ENCODE measurements at places on chromosomes 6 and 20.
A peak's percentile ranks its signal among the peaks of the same experiment; 100 is the strongest.

GRCh38 chr6:90005048-90005827 is 111.0 kb downstream of the GJA10 start:
- DNase-seq = no peak

GRCh38 chr6:42971746-42972327 is 7.1 kb downstream of the PEX6 start:
- DNase-seq = no peak

GRCh38 chr6:119158057-119158848 is 79.8 kb upstream of the FAM184A start:
- no peak for DNase-seq

DNA sequence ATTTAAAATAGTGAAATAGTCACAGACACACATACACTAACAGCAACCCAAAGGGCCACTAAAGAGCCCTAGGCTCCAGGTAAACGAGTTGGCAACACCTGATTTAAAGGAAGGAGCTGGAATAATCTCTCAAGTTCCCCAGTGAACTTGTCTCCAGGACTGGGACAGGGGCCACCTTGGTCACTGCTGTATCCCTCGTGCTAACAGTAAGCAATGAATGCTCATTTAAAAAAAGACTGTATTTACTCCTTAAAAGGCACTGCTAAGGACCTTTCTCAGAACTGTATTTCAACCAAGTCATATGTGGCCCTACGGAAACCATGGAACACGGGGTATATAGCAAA is 1.3 kb downstream of the DIDO1 start:
- no peak for DNase-seq

- DNase-seq = no peak
These were observed 776.3 kb downstream of the EYS start for GRCh38 chr6:64930681-64931080.

GRCh38 chr6:161091972-161092701 is 100.6 kb downstream of the MAP3K4 start:
- DNase-seq = no peak

DNA sequence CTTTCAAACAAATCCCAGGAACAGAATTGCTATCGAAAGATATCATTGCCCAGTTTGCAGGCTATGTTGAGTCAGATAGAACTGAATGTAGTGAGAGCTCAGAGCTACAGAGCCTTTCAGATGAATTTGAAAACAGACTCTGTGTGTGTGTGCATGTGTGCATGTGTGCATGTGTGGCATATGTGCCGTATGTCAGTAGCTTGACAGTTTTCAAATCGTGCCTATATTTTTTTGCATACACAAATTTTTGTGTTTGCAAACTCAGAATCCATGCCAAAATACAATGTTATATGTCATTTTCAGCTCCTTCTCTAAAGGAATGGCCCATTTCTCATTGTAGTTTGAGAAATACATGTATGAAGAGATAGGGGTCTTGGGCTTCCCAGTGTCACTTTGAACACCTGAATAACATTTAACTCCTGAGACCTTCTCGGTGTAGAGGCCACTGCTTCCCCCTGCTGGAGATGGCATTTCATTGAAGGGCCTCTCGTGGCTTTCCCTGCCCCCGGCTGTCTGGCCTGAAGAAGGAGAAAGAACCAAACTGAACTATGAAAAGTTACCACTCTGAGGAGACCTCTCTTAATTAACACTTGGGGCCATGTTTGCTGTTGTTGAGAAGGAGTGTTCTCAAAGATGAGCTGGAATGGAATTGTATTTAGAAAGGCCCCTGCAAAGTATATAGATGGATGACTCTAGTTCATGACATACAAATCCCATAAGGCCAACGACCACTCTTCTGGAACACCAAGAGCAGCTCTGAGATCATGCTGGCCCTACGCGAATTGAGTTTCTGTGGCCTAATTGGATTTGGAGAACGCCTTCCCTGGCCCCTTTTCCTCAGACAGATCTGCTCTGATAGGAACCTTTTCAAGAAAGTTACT is 58.7 kb downstream of the VAPB start:
- DNase-seq = peak; percentile 27

- DNase-seq = peak; percentile 69
These were observed 18.4 kb upstream of the MMP24 start for GRCh38 chr20:35207950-35208611.

- no peak for DNase-seq
These were observed 79.2 kb upstream of the RIPOR2 start for GRCh38 chr6:25014791-25015560.

GRCh38 chr6:43311666-43312065 is 3.0 kb upstream of the CRIP3 start:
- DNase-seq = no peak

DNA sequence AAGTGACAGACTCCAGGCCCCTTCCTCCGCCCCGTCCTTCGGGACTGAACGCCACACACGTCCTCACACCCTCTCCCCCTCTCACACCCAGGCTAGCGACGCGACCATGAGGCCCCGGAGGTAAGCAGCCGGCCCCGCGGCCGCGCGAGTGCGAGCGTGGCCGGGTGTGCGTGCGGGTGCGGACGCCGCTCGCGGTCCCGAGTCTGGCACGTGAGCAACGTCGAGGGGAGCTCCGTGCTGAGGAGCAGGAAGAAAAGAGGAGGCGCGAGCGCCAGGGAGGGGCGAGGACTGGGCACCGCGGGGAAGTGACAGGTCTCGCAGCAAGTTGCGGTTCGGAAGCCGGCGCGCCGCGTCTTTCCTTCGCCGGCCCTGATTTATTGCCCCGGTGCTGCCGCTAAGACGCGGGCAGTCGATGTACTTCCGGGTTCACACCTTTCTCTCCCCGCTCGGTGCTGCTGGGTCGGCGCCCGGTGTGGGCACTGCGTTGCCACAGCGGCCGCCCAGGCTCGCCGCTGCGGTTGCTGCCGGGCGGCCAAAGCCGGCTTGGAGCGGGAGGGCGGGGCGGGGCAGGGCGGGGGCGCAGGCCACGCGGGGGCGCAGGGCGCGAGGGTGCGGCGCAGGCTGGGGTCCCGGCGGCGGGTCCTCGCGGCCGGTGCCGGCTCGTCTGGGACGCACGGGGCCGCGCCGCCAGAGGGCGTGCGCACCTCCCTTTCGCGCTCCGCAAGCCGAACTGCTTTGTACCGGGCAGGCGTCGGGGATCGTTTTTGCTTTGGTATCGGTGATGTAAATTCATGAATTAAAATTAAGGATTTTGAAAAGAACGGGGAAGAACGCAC is 15.8 kb upstream of the LIN28B start:
- peak; percentile 77 for DNase-seq

DNA sequence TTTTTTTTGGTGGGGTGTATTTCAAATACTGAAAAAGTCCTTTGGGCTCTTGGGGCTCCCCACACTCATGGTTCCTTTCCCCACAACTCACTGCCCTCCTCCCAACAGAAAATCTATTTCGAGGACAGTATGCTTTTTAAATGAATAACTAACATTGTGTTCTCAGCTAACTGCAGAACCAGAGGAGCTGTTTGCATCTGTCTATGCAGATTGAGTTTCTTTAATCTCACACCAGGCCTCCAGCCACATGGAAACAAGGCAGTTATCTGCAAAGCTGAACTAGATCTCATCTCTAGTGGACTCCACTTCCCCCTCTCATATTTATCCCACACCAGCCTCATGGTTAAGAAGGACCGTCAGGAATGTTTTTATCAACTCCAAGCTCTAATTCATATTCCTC is 955.1 kb downstream of the KIF16B start:
- DNase-seq = no peak

DNA sequence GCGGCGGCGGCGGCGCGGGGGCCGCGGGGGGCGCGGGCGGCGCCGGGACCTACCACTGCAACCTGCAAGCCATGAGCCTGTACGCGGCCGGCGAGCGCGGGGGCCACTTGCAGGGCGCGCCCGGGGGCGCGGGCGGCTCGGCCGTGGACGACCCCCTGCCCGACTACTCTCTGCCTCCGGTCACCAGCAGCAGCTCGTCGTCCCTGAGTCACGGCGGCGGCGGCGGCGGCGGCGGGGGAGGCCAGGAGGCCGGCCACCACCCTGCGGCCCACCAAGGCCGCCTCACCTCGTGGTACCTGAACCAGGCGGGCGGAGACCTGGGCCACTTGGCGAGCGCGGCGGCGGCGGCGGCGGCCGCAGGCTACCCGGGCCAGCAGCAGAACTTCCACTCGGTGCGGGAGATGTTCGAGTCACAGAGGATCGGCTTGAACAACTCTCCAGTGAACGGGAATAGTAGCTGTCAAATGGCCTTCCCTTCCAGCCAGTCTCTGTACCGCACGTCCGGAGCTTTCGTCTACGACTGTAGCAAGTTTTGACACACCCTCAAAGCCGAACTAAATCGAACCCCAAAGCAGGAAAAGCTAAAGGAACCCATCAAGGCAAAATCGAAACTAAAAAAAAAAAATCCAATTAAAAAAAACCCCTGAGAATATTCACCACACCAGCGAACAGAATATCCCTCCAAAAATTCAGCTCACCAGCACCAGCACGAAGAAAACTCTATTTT is 2.0 kb downstream of the FOXC1 start:
- DNase-seq = no peak

GRCh38 chr6:46898006-46898405 is 23.7 kb downstream of the ADGRF5 start:
- no peak for DNase-seq

DNA sequence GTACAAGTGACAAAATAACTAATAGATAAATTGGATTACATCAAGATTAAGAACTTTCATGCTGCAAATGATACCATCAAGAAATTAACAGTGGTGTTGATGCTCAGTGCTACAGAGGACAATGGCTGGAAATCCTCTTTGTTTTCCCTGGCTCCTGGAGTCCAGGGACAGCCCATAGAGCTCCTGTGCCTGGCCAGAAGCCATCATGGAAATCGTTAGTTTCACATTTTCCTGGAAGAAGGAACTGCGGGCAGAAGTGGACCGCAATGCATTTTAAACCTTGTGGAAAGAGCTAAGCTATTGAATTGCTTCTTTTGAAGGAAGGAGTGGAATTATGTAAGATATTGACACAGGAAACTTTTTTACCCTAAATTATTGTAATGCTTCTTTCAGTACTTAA is 276.0 kb downstream of the GJA1 start:
- DNase-seq = no peak

DNA sequence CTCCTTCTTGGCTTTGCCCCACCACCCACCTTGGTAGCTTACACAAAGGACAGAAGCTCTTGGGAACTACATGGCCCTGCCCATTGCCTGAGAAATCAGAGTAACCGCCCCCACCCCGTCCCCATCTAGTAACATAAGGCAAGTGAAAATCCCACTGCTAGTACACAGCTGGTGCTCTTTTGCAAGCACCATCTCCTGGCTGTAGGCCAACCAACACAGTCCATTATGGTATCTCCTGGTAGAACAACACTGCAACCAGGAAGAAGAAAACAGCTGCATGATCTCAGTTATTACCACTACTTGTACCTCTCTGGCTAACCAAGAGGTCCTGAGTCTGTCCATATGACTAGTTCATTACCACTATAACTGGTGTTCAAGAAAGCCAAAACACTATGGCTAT is 841.1 kb upstream of the MANEA start:
- DNase-seq = no peak

DNA sequence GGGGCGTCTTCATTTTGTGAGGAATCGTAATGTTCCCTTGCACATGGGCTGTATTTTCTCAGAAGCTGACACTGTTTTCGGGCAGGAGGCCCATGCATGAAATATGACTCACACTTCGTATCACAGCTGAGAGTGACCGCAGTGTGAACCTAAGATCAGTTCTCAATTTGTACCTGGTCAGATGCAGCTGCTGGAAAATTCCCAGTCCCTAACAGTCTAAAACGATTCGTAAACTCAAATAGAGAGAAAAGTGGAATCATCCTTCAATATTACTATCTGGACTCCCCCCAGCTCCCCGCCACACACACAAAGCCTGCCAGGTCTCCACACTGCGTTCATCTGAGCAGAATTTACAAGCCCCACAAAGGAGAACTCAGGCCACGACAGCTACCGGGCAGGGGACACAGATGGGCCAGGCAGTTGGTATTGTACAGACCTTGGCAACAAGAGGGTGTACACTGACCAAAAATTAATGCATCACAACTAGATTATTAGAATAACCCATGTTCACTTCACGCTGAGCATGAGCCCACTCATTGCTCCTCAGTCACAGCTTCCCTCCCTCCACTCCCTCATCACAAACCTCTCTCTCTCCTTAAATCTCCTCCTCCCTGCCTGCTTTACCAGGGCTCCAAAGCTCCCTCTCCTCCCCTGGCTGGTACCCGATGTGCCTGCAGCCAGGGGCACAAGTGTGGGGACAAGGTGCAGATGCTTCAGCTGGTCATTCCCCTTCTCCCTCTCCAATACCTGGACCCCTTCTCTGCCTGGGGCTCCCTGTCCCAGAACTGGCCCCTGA is 488.4 kb downstream of the PREX1 start:
- DNase-seq = no peak

- no peak for DNase-seq
These were observed 9.5 kb downstream of the PXDC1 start for GRCh38 chr6:3742076-3742425.

- no peak for DNase-seq
These were observed 37.5 kb downstream of the NOX3 start for GRCh38 chr6:155418017-155418761.

GRCh38 chr6:109397020-109397419 is 14.8 kb upstream of the CD164 start:
- DNase-seq = no peak

DNA sequence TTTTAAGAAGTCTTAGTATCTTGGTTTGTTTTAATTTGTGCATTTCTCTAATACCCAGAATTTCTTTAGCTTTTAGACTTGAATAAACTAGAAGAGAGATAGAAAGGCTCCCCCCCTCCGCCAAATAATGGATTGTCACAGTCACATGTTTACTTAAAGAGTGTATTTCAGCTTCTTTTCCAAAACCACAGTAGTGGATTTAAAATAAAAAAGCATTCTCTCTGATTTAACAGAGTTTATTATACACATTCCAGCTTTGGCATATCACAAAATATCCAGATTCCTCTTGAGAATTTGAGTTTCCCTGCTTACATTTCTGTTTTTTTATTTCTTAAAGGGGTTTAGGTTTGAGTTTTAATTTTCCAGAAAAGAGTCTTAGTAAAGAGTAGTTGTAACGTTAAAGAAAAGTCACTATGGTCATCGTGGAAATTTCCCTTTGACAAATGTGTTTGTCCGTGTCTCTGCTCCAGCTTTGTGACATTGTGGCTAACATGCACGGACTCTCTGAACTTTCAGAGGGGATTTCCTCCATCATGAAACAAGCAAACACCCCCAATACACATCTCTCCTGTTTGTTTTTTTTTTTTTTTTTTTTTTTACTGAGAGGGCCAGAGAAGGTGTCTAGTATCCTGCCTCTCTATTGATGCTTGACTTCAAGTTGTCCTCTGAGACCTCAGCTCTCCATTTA is 113.5 kb upstream of the SUPT3H start:
- no peak for DNase-seq

- DNase-seq = no peak
These were observed 73.8 kb downstream of the SCML4 start for GRCh38 chr6:107750176-107750797.

GRCh38 chr20:48302149-48302548 is 516.9 kb upstream of the SULF2 start:
- DNase-seq = no peak

- DNase-seq = no peak
These were observed 151.8 kb downstream of the FOXC1 start for GRCh38 chr6:1761477-1761877.

GRCh38 chr20:16488616-16489015 is 84.6 kb downstream of the KIF16B start:
- DNase-seq = no peak
